ENCODE measurements at places on chromosomes 2 and 18. TPM values are rescaled to one million over a fixed set of nuclear protein-coding genes. Genes with fewer than 3 reads are reported as not detected.

RESP18 gene
- not detected for polyA plus RNA-seq

- peak; percentile 71 for DNase-seq
- H3K27ac ChIP-seq, result no peak overlapping the region
- H3K4me3 ChIP-seq, result peak overlapping the region; percentile 71
- no peaks in the 10 kb centered on the region for H3K36me3 ChIP-seq
- peaks cover 13% of the 10 kb centered on the region for H3K27me3 ChIP-seq
Measured at GRCh38 chr2:219570194-219570923, 980 bp downstream of the OBSL1 start.

DNA sequence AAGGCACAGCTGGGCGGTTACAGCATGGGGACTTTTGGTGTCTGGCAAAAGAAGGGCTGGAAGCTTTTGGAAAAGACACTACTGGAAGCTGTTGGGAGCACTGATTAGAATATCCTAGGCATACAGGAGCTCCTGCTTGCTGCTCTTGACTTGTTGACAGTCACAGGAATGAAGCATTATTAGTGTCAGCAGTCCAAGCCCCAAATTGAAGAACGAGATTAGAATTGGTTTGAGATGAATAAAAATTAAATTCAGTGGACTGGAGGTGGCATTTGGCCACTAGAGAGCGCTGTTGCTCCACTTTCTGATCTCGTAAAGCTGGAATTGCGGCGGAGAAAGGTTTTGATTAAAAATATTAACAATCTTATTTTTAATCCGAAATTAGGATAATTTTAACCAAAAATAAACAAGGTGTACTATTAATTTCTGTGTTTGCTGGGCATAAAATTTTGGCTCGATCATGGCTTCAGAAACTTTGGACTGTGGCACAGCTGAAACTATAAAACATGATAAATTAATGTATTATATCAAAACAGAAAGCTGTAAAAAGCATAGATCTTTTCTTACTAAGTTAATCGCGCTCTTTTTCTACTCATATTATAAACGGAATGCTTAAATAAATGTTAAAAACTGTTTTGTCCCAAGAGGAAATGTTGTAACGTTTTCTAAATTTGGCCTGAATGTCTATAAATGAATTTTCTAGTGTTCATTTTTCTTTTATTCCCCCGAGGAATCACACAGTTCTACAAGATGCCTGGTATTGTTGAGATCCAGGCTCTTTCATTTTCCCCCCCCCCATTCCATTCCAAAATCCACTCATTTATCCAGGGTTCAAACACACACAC, 2.4 kb upstream of the HOXD8 start:
- peak; percentile 78 for DNase-seq
- H3K4me1 ChIP-seq, result peaks cover 8% of the 10 kb centered on the region
- H3K4me3 ChIP-seq, result no peak overlapping the region
- peaks cover 100% of the 10 kb centered on the region for H3K27me3 ChIP-seq
- no peaks in the 10 kb centered on the region for H3K36me3 ChIP-seq

DNA sequence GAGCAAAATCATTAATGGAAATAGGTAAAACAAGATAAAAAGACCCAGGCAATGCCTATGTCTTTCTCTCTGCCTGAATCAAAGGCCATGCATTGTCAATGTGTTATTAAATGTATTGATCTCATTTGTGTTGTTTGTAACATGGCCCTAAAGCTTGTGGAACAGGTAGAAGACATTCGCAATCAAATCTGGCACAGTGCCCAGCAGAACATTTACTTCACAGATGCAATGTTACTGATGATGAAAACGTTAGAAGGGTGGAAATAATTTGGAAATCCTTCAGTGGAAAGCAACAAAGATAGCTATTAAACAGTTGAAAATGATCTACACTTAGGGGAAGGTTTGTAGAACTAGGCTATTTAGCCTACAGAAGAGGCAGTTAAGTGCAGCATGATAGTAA, 368.2 kb downstream of the EPHA4 start:
- peaks cover 20% of the 10 kb centered on the region for H3K4me1 ChIP-seq
- no peak for DNase-seq

GRCh38 chr2:239747274-239747673, 277.9 kb downstream of the NDUFA10 start:
- H3K27me3 ChIP-seq, result no peaks in the 10 kb centered on the region
- H3K27ac ChIP-seq, result no peak overlapping the region
- H3K4me1 ChIP-seq, result no peaks in the 10 kb centered on the region

DNA sequence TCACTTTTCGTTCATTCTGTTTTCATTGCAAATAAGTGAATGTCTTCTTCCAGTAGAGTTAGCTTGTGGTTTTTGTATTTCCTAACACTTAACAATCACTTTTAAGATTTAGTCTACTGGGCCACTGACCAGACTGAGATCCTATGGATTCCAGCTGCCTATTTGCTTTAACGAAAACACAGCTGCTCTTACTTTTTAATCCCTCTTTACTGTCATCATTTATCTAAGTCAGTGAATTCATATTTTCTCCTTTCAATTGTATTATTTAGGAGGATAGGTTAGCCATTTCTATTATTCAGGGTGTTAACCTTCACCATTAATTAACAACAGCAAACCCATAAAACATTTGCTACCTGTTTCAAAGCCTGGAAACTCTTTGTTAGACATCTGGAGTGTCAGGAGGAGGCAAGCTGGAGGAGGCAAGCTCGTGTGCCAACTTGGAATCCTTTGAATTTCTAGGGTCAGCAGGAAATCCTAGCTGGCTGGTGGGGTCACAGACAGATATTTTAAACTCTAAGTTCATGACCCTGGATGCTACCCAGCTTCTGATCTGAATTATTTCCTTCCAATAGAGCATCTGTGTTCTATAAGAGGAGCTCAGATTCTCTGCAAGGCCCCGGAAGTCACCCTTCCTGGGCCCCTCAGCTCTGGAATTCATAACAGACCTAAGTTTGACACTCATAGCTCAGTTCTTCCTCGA, 385.3 kb downstream of the RBM43 start:
- peak overlapping the region; percentile 51 for H3K27ac ChIP-seq
- H3K36me3 ChIP-seq, result no peaks in the 10 kb centered on the region
- no peak for DNase-seq

GRCh38 chr2:24179683-24180082, 4.8 kb downstream of the FAM228A start:
- H3K4me3 ChIP-seq, result no peak overlapping the region
- no peak overlapping the region for H3K27ac ChIP-seq
- DNase-seq, result no peak
- no peaks in the 10 kb centered on the region for H3K36me3 ChIP-seq

- H3K4me1 ChIP-seq, result no peaks in the 10 kb centered on the region
- peak overlapping the region; percentile 47 for H3K27ac ChIP-seq
- no peak overlapping the region for H3K4me3 ChIP-seq
- H3K36me3 ChIP-seq, result peaks cover 41% of the 10 kb centered on the region
- H3K27me3 ChIP-seq, result no peaks in the 10 kb centered on the region
Measured at GRCh38 chr2:86172610-86173009, 22.7 kb downstream of the IMMT start.

CCBE1 gene
- 1.2 TPM for polyA plus RNA-seq

- H3K27ac ChIP-seq, result no peak overlapping the region
- no peaks in the 10 kb centered on the region for H3K36me3 ChIP-seq
- H3K4me1 ChIP-seq, result no peaks in the 10 kb centered on the region
- H3K27me3 ChIP-seq, result no peaks in the 10 kb centered on the region
- no peak overlapping the region for H3K4me3 ChIP-seq
- peak; percentile 58 for DNase-seq
Measured at GRCh38 chr2:107936433-107937359, 49.6 kb upstream of the SLC5A7 start.

GRCh38 chr2:159156834-159157233, 129.7 kb downstream of the WDSUB1 start:
- no peak for DNase-seq
- H3K4me3 ChIP-seq, result no peak overlapping the region
- no peaks in the 10 kb centered on the region for H3K27me3 ChIP-seq
- no peaks in the 10 kb centered on the region for H3K36me3 ChIP-seq
- no peak overlapping the region for H3K27ac ChIP-seq
- H3K4me1 ChIP-seq, result 0 out of 2 replicates have a peak, but pooled peaks cover 3% of the 10 kb centered on the region
